ENCODE measurements at places on chromosomes 3 and 15.

DNA sequence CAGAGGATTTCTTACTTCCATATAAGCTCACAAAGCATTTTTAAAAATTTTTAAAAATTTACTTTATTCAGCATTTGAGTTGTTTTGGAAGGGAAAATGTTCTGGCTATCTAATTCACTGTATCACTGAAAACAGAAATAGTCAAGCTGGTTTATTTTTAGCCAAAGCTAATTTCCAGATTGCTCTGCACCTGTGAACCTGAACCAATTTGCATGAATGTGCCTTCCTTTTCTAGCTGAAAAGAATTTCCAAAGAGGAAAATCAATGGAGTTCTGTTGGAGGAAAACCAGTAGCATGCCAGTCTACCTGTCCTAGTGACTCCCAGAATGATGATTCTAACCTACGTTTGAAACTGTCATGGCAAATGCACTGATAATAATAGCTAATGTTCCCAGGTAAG lies 134.2 kb upstream of the LIPC start:
- no peak for DNase-seq

- no peak for DNase-seq
Observed at GRCh38 chr15:93505506-93505905, 416.5 kb upstream of the RGMA start.

- DNase-seq = no peak
Observed at GRCh38 chr15:61410662-61411061, 181.6 kb upstream of the RORA start.

GRCh38 chr3:16741103-16741758 lies 136.0 kb upstream of the DAZL start:
- DNase-seq = no peak

- no peak for DNase-seq
Observed at GRCh38 chr3:187377842-187378241, 9.7 kb downstream of the RTP4 start.

DNA sequence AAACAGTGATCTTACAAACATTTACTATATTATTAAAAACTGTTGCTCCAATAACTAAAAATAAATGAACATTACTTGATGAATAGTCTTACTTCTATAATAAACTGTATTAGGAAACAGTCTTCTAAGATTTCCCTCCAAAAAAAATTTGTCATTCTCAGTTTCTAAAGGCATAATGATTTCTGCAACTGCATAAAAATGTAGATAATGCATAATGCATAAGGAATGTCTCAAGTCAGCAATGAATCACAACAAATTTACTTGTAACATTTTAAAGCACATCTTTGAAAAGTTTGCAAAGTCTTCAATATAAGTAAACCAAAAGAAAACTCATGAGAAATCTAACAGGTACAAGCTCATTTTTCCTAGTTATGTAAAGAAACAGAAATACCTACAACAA lies 113.5 kb downstream of the VPS13C start:
- DNase-seq = no peak

- no peak for DNase-seq
Observed at GRCh38 chr3:72421786-72422185, 426.5 kb downstream of the SHQ1 start.

GRCh38 chr15:43762824-43763223 lies 13.9 kb downstream of the ELL3 start:
- no peak for DNase-seq

DNA sequence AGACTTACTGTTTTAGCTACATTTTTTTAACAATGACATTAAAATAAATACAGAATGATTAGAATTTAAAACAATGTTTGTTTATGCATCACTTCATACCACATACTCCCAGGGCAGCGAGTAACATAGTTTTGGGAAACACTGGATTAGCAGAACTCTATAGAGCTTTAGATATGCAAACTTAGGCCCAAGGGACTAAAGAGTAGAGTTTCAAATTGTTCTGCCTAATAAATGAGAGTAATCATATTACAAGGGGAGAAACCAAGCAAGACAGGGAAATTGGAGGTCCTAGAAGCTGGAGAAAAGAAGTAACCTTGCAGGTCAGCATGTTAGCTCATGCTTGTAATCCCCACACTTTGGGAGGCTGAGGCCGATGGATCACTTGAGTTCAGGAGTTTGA lies 3.6 kb upstream of the DAZL start:
- DNase-seq = no peak

- no peak for DNase-seq
Observed at GRCh38 chr3:27312044-27312668, 57.0 kb downstream of the NEK10 start.

Data from right cardiac atrium (tissue), 5 donors.